Daoy (cell line): ENCODE measurements at places on chromosomes 16 and 17. TPM values are rescaled to one million over a fixed set of nuclear protein-coding genes. Genes with fewer than 3 reads are reported as not detected.

GRCh38 chr16:71311553-71312158, 22.5 kb upstream of the CMTR2 start:
- peak; percentile 19 for DNase-seq

- no peak for DNase-seq
Observed at GRCh38 chr16:66959704-66960161, 1.3 kb upstream of the CES3 start.

Gene CRYM
- not detected in 2 replicates for total RNA-seq

DNA sequence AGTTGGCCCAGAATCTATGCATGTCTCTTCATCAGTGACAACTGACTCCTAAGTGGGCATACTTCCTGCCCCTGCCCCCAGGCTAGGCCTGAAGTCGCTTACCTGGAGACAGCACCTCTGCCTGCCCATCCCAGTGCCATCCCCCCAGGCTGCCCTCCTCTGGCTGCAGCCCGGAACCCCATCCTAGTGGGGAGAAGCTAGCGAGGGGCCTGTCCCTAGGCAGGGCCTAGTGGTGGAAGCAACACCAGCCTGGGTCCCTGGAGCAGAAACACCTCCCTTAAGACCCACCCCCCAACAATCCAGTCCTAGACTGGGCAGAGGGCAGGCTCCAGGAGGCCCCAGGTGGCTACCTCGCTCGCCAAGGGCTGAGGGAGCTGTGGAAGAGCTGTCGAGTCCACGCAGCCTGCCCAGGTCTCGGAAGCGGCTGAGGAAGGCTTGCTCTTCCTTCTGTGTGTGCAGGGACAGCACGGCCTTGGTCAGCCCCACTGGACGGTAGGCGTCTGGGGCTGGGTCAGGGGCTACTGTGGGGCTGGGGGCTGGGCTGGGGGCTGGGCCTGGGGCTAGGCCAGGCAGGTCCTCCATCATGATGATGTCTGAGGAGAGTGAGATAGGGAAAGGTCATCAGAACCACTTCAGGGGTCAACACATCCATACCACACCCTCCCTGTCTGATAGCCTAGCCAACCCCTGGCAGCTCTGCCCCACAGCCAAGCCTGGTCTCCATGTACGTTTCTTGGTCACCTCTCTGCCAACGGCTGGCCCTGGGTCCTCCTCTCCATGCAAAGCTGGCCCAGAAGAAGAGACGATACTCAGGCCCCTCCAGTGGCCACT, 7.6 kb downstream of the PER1 start:
- DNase-seq = no peak

- no peak for DNase-seq
Observed at GRCh38 chr17:77936881-77937280, 21.6 kb upstream of the TNRC6C start.

GRCh38 chr17:15512071-15512709, 44.8 kb upstream of the CDRT4 start:
- no peak for DNase-seq

DNA sequence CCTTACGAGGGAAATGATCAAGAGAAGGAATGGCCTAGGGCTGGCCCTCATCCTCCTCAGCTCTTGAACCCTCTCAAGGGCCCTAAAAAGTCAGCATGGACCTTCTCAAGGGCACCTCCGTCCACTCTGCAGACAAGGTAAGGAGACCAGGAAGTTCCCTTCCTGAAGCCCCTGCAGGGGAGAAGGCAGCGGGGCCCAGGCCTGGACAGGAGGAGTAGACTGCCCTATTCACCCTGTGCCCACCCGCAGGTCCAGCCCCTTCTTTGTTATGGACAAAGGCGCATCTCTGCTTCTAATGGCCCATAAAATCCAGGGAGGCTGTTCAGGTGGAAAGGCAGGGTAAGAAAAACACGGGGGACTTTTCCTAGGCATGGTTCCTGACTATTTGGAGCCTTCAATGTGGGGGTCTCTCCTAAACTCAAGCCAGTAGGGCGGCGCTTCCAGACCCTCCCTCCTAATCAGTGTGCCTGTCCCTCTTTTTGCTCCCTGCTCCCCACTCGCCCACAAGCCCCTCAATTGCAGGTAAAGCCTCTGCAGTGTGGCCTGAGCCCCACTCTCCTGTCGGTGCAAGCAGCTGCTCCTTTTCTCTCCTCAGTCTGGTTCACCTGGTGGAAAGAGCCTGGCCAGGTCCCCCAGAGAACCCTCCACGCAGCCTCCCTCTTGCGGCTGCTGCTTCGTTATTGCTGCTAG, 28.2 kb downstream of the AXIN2 start:
- DNase-seq = no peak

- peak; percentile 91 for DNase-seq
Observed at GRCh38 chr17:43418441-43419374, 19.9 kb downstream of the ARL4D start.

- DNase-seq = peak; percentile 86
Observed at GRCh38 chr16:86751076-86752030, 173.0 kb downstream of the FOXL1 start.

DNA sequence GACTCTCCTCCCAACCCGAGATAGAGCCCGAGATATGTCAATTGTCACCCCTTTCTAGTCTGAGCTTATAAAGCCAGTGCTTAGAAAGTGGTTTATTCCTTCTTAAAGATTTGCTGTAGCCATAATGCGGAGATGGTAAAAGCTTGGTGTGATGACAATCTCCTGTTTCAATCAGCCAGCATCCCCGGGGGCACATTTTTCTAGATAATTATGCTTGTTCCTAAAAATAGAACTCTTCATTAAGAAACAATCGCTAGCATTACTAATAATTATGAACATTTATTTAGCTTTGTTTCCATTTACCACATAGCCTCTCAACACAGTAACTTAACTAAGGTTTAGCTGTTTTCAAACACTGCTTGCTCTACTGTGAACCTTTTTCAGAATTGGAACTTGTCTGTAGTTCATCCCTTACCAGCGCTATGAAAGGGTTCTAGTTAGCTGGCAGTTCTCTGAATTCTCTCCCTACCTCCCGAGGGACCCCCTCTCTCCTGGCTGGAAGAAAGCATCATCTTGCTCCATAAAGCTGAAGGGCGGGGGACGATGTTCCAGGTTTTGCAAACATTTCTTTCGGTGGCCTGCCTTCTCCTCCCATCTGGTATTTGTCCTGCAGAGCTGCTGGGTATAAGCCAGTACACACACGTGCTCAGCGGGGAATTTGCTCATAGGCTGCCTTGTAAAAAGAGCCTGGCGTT, 922 bp upstream of the MRPL58 start:
- DNase-seq = peak; percentile 54

Gene PRSS8
- not detected in 2 replicates for total RNA-seq

Gene RGS11
- 0.06 TPM in 1 of 2 replicates, not detected in the other for total RNA-seq

Gene MYH3
- total RNA-seq = 0.63 and 0.80 TPM in 2 replicates

DNA sequence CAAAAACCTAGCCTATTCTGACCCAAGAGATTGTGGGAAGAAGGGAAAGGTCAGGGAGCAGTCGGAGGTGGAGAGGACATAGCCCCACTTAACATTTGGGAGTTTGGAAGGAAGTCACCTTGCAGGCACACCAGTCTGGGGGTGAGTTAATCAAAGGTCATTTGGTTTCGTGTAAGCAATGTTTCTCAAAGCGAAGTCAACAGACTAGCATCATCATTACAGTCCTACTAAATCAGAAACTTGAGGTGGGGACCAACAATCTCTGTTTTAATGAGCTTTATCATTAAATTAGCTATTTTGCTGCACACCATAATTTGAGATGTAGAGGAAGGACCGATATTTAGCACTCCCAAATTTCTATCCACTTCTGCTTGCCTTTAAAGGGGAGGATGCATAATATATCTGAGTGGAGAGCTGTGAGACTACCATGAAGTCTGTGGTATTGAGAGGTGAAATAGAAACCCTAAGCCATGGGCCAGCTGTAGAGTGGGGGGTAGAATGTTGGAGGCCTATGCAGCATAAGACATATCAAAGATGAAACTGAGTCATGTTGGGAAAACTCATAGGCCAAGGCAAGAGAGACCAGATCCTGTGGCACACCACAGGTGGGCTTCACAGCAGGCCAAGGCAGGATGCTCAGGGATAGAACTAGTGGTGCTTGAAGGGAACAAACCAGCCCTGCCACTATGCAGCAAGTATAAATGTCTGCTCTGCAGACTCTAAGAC, 141.7 kb upstream of the ANKFN1 start:
- DNase-seq = no peak

- no peak for DNase-seq
Observed at GRCh38 chr16:12147681-12148080, 171.1 kb downstream of the SNX29 start.

Gene ATP2A1
- total RNA-seq = 0.48 TPM in 1 of 2 replicates, not detected in the other

DNA sequence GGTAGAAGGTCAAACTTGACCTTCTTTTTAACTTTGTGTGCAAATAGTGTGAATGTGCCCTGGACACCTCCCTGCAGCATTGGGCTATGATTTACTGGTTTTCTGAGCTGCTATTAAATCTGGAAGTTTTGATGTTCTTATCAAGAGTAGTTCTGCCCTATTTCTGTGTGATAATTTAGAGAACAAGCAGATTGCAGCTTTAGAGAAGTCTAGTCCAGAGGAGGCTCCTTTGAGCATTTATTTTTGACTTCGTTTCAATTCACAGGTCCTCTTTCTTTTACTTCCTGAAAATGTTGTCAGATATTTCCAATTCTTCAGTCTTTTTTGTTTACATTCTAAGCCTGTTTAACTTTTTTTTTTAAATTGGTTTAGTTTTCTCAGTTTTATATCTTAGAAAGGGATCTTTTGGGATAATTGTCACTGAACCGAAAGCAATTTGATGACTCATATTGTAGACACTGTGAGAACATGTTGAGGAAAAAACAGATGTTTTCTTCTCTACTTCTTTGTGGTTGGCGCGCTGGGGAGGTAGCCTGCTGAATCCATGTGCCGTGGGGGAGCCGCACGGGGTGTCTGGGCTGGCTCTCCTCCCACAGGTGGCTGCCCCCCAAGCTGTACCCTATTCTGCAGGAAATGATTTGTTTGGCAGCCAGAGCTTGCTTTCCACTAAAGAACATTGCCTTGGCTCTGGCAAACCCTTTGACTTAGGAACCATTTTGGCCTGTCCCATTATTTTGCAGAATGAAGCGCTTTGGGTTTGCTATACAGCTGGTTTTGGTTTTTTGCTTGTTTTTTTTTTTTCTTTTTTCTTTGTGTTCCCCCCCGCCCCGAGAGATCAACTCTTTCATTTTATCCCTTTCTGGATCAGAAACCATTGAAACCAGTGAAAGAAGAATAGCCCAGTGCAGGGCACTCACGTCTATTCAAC, 53.4 kb downstream of the MFSD11 start:
- peak; percentile 89 for DNase-seq

- peak; percentile 19 for DNase-seq
Observed at GRCh38 chr17:63140255-63140654, 174.2 kb downstream of the TANC2 start.

DNA sequence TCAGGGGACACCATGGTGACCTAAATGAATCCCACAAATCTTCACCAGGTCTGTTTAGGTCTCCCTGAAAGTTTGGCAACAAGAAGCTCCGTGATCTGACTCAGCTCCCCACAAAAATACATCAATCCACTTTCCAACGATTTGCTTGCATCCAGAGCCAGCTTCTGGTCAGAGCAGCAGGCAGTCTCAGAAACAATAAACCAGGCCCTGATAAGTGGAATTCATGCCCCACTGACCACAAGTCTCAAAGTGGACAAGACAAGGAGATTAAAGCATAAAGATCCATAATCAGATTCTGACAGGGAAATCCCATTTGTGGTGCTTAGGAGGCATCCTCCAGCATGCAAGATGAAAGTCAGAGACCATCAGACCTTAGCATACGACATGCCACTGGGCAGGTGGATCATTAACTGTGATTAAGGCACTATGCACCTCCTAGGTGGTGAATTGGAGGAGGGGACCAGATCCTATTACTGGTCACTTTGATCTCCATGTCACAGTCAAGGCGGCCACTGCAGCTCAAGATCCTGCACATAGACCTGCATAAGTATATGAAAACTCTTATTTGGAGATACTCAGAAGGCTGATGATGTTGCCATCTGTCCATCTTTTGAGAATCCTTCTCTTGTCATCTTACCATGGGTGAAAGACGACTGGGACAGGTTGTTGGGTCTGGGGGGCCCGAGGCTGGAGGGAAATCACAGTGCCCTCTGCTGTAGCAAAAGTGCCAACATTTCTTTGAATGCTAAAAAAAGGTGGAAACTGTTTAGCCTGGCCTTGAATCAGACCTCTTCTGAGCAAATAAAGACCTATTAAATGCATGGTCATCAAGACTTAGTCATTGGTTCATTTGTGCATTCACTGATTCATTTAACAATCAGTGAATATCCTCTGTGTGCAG, 309.2 kb upstream of the CCL2 start:
- no peak for DNase-seq

Gene MRM1
- 10.4 and 14.5 TPM in 2 replicates for total RNA-seq

GRCh38 chr16:85935974-85936760, 37.2 kb downstream of the IRF8 start:
- DNase-seq = peak; percentile 51

- DNase-seq = no peak
Observed at GRCh38 chr17:73989671-73990070, 213.8 kb upstream of the RPL38 start.

Gene CTRB2
- total RNA-seq = not detected in 2 replicates

DNA sequence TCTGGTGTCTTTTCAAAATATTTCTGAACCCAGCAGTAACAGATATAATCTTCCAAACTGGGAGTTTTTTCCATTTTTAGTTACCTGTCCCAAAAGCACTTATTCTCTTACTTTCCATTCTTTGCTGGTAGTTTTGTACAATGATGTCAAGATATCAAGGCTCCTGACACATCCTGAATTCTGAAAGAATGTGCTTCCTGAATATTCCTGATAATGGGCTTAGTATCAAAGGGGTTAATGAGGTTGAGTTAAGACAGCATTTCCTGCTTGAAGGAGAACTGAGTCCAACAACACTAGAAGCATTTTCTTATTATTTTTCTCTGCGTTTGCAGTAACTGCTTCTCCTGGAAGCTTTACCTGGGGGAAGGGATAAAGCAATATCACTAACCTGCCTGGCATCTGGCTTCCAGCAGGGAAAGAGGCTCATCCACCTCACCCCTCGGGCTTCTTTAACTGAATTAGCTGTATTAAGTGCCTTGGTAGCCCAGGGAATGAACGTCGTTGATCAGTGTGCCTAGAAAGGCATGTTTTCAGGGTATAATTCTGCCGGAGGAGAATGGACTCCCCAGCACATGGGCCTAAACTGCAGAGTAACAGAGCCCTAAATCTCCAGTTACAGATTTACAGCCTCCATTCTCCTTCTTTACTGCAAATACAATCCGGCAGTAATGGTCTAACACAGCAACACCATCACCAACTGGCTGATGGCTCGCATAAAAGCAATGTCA, 134.4 kb downstream of the SNX11 start:
- no peak for DNase-seq

Gene NDUFAB1
- total RNA-seq = 175 and 208 TPM in 2 replicates

Gene SLC38A10
- 52.5 and 60.7 TPM in 2 replicates for total RNA-seq

Gene PRCD
- total RNA-seq = 0.51 TPM in 1 of 2 replicates, not detected in the other

- DNase-seq = peak; percentile 30
Observed at GRCh38 chr16:84044118-84044488, 1.5 kb upstream of the SLC38A8 start.

DNA sequence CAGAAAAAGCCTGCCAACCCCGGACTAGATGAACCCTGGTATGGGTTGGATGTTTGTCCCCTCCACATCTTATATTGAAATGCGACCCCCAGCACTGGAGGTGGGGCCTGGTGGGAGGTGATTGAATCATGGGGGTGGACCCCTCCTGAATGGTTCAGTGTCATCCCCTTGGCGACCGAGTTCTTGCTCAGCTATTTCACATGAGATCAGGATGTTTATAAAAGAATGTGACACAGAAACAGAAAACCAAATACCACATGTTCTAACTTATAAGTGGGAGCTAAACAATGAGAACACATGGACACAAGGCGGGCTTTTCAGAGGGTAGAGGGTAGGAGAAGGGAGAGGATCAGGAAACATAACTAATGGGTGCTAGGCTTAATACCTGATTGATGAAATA, 576.0 kb upstream of the HSBP1 start:
- no peak for DNase-seq
